ENCODE measurements at places on chromosomes 7 and 10.

DNA sequence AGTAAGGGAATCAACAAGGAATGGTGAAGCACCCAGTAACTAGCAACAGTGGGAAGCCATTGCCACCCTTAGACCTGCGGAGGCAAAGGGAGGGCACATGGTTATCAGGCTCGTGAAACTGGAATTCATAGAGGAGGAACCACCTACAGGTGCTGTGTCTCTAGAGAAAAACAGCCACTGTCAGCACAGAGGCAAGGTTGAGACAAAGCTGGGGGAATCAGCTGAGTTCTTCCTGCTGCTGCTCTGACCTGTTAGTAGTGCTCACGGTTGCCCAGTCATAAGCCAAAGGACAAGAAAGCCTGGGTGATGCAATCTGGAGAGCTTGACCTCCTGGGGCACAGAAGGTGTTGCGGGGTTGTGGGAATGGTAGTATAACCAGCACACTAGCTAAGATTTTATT lies 110.1 kb downstream of the TPST1 start:
- DNase-seq = no peak

DNA sequence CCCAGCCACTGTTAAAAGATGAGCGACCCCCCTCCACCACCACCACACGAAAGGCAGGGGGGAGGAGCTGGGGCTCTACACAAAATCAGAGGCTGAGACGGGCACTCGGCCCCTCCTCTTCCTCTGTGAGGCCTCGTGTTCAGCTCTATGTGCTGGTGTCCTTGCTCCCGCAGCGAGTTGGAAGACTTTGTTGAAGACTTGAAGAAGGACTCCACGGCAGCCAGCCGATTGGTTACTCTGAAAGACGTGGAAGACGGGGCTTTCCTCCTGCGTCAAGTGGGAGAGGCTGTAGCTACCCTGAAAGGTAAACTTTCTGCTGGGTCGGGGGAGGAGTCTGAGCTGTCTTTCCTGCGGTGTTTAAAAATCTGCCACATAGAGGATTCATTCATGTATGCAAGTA lies 203.7 kb downstream of the ARHGAP21 start:
- no peak for DNase-seq

DNA sequence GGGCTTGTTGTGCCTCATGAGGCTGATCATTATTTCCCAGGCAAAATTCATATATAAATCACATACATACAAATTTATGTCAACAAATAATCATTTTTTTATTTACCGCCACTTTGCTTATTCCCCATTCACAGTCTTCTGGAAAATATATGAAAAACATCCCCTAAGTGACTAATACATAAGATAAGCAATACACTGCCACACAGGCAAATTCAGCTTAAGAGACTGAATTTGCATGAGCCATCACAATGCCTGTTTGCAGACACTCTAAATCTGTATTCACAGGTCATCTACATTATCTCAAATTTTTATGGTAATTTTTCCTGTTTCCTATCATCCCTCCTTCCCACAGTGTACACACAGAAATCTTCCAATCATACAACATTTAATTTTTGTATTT lies 13.2 kb downstream of the OSBPL3 start:
- DNase-seq = no peak

GRCh38 chr10:87925570-87925969 lies 62.1 kb downstream of the PTEN start:
- DNase-seq = no peak

DNA sequence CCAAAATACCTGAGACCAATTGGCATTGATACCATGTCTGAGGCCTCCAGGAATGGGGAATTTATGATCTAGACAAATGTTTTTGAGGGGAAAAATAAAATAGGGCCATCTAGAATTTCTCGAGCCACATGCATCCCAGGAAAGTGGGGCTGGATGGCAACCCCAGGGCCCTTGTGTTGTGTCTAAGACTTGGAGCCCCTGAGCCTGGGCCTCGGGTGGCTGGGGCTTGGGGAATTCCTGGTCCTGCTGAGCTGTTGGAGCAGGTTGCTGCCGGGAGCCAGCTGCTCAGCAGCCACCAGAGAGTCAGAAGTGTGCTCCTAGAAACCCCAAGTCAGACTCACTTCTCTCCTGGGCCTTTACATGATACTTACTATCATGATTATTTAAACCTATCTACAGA lies 172.9 kb downstream of the WDR37 start:
- DNase-seq = no peak

DNA sequence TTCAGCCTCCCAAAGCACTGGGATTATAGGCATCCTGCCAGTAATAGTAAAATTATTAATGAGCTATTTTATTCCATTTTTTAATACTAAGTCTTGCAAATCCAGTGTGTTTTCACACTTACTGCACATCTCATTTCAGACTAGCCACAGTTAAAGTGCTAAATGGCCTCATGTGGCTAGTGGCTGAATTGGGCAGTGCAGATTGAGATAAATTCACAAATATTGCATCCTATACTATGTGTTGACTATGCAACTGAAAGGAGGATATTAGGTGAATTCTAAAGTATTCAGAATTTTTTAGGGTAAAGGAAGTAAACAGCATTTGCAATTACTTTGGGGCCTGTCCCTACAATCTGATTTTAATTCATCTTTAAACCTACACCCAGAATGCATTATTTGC lies 10.2 kb downstream of the APBB1IP start:
- DNase-seq = no peak

GRCh38 chr10:33419311-33419710 lies 84.8 kb upstream of the NRP1 start:
- no peak for DNase-seq

GRCh38 chr10:106830471-106830870 lies 334.0 kb downstream of the SORCS1 start:
- DNase-seq = no peak

- no peak for DNase-seq
Observed at GRCh38 chr10:72076756-72077155, 11.6 kb downstream of the SPOCK2 start.

- DNase-seq = no peak
Observed at GRCh38 chr7:99437946-99438572, 539 bp downstream of the PTCD1 start.

GRCh38 chr7:140674899-140675701 lies 2.4 kb downstream of the ADCK2 start:
- peak; percentile 59 for DNase-seq

- no peak for DNase-seq
Observed at GRCh38 chr10:93945819-93946218, 47.9 kb upstream of the PLCE1 start.

DNA sequence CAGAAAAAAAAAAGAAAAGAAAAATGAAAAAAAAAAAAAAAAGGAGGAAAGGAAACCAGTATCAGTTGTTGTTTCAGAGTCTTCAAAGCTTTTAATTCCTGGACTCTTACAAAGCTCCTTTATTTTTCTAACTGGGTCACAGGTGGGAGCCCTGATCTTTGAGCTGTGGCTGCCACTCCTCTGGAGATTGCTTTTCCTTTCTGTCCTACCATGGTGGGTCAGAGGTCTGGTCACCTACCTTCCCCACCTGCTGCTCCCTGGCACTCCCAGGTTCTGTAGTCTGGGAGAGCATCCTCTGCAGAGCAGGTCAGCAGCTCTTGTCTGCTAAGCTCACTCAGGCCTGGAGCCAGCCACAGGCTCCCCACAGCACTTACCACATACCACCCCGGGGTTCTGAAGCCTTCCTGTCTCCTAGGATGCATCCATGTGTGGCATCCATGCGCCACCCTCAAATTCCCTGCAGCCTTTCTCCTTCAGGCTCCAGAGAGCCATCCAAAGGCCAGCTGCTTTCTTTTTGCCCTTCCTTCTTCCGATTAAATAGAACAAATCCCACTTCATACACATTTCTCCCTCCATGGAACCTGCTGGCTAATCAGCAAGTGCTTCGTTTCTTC lies 73.2 kb upstream of the TPK1 start:
- no peak for DNase-seq

DNA sequence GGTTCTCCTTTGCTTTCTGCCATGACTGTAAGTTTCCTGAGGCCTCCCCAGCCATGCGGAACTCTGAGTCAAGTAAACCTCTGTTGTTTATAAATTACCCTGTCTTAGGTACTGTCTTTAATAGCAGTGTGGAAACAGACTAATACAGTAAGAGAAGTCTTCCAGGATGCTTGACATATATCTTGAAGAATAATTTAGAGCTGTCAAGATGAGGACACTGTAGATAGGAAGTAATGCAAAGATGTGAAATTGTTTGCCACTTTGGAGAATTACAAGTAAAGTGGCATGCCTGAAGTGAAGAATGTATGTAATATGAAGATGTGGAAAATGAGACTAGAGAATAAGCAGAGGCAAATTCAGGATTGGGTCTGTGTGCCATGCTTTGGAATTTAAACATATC lies 2.9 kb upstream of the CADPS2 start:
- no peak for DNase-seq

DNA sequence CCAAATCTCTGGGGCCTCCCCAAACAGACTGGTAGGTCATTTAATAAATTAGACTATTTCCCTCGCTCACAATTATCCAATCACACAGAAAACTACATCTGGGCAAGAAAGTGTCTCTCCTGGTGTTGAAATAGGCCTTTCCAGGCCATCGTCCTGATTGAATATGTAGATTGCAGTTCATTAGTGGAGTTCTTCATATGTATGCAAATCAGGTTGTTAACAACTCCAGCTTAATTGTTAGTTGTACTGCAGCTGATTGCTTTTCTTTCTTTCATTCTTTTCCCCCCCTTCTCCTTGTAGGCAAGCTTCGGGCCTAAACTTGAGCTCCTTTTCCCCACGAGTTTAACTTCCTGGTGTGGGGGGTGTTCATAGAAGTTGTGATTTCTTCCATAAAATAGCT lies 359.1 kb upstream of the GALNT17 start:
- no peak for DNase-seq

DNA sequence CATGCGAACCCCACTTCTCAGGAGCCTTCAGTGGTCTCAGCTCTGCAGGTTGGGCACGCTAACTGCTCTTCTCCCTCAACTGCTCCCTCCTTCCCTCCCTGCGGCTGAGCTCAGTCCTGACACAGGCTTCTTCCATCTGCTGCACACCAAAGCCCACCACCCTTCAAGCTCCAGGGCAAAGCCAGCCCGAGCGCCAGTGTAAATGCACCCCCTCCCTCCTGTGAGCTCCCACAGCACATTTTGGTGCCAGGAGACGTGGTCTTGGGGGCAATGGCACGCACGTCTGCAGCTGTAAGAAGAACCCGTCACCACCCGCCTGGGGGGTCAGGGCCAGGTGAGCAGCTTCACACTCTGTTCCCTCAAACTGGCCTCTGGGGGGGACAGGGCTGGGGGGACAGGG lies 15.9 kb downstream of the VIPR2 start:
- DNase-seq = no peak

GRCh38 chr7:100013328-100013676 lies 2.1 kb upstream of the ZKSCAN1 start:
- no peak for DNase-seq
